ENCODE measurements at places on chromosomes 3 and 15.

DNA sequence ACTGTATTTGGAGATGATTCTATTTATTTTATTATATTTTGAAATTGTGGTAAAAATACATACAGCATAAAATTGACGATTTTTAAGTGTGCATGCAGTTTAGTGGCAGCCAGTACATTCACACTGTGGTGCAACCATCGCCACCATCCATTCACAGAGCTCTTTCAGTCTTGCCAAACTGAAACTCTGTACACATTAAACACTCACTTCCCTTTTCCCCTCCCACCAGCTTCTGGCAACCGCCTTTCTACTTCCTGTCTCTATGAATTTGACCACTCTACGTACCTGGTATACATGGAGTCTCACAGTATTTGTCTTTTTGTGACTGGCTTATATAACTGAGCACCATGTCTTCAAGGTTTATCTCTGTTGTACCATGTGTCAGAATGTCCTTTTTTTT, 303.3 kb upstream of the ATP10A start:
- no peak for DNase-seq

DNA sequence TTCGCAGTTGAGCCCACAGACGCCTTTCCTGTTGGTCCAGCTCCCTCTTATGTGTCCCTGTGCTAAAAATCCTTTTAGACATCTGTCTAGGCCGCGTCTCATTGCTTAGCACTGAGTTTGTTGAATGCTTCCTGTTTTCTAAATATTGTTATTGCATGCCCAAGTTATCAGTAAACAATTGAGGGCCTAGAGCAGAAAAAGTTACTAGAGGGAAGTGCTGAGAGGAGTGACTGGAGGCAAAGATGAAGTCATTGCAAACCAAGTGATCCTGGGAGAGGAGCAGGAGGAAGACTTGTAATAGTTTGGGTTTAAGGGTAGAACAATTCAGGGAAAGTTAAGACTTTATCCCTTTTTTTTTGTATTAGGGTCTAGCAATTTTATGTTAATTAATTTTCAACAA, 88.1 kb downstream of the DCUN1D1 start:
- DNase-seq: no peak

GRCh38 chr3:129348734-129349133, 70.1 kb downstream of the HMCES start:
- no peak for DNase-seq

DNA sequence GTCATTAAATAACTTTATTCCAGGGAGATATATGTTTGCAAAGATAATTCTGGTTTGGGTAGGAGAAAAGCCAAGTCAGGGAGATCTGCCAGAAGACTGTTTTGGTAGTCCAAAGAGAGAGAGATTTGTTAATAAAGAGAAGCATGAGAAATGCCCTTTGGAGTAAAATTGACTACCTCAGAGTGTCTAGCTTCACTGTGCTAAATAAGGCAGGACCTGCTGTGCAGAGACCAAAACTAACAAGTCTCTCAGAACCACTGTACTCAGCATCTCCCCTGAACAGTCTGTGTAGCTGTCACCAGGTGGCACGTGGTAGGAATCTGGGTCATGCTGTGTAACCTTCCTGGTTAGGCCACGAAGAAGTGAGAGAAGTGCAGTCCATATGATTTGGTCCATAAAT, 31.6 kb upstream of the SLC35G2 start:
- no peak for DNase-seq

DNA sequence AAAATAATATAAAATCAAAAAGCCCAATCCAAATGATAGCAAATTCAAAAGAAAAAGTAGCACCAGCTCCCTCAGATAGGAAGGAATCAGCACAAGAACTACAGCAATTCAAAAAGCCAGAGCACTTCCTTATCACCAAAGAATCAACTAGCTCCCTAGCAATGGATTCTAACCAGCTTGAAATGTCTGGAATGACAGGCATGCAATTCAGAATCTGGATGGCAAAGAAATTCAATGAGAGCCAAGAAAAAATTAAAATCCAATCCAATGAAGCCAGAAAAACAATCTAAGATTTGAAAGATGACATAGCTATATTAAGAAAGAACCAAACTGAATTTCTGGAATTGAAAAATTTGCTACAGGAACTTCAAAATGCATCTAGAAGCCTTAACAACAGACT, 1334.4 kb upstream of the ALCAM start:
- peak; percentile 4 for DNase-seq

- DNase-seq: no peak
Observed at GRCh38 chr3:34869696-34870095, 769.6 kb upstream of the ARPP21 start.

DNA sequence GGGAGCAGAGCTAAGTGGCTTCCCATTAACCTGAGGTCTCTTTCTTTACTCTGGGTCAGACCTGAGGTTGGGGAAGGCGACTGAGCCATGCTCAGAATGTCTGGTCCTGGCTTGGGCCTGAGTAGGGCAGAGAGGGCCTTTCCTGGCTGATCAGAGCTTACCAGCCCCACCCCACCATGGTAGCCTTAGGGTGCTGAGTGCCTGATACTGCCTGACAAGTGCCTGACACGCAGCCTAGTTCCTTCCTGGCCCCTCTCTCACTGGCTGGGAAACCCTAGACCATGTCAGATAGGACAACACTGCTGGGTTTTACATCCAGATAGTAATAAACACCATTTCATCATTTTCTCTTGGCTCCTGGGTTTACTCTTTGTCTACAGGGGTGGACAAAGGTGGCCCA, 25.8 kb upstream of the DOCK3 start:
- no peak for DNase-seq

DNA sequence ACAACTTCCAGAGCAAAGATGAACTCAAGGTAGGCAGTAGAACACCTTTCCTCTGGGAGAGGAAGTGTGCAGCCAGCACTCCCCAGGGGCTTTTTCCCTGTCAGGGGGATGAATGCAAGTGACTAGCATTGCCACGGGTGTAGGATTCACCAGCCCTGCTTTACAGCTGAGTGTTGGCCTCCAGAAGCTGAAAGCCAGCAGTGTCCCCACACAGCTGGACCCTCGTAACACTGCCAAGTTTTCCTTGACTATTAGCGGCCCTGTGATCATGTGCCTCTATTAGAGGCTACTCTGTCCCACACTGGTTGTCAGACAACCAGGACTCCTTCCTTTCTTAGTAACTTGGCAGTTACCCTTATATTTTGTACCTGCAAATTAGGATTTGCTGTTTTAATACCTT, 104.9 kb upstream of the MANF start:
- DNase-seq: no peak

DNA sequence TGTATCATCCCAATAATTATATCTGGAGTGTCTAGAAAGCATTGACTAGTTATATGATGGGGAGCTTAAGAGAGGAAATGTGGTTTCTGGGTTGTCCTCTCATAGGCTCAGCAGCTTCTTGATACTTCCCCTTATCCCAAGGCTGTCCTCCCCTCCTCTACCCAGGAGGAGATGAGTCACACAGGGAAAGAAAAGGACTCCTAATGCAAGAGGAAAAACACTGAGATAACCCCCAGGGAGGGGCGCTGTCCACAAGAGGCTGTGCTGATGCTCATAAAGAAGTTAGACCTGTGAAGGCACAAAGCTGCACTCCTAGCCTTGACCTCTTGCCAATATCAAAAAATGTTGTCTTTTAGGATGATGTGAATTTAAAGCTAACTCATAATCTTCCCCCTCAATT, 28.8 kb upstream of the GYG1 start:
- DNase-seq: peak; percentile 20

DNA sequence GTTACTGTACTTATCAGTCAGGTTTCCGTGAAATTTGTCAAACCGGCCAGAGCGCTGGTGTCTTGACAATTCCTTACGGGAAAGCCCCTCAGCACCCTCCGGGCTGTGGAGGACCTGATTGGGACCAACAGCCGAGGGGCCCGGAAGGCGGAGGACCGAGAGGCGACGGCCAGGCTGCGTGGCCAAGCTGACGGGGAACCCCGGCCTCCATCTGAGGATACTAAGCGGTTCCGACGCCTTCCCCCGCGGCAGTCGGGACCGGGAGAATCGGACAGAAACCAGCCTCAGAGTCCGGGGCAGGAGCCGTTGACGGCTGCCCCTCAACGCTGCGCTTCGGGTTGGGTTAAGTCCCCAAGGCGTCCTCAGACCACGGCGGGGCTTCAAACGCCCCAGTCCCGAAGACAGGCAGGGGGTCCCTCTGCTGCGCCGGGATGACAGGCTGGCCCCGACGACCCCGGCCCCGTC, 499 bp downstream of the ALDH1A2 start:
- no peak for DNase-seq

- no peak for DNase-seq
Observed at GRCh38 chr3:196454935-196455334, 22.7 kb upstream of the UBXN7 start.

DNA sequence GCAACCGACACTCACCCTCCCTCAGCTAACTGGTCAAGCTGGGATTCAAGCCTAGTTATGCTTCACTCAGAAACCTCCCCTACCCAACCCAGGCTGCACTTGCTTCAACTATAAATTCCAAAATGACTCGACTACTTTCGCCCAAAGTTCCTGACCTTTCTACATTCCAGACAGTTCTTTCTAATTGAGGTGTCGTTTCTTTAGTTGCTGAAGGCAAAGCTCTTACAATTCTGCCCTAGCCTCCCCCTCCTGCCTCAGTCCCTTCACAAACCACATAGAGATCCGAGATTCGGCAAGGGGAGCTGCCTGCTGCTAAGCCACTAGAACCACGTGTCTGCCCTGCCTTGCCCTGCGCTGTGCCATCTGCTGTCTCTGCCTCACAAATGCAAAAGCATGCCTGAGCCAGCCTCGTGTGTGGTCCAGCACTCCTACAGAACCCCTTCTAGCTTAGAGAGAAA, 74.7 kb upstream of the SH3GL3 start:
- no peak for DNase-seq

- DNase-seq: no peak
Observed at GRCh38 chr3:187222801-187223200, 25.5 kb downstream of the RTP1 start.

All from fibroblast of skin of left biceps (primary cell).